ENCODE measurements at places on chromosomes 4 and X.

DNA sequence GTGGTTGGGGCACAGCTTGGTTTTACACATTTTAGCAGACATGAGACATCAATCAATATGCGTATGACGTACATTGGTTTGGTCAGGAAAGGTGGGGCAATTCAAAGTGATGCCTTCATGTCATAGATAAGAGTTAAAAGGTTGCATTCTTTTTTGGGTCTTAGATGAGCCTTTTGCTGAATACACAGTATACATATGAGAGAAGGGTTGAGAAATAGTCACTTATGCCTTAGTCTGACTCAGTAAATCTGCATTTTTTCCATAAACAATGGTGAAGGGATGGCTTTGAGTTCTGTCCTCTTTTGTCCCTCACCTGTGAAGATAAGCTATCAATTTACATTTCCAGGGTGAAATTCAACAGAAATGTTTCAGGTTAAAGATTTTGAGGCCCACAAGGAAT is 43.9 kb upstream of the UGT2B15 start:
- DNase-seq, result no peak

GRCh38 chr4:123110147-123110546 is 187.8 kb upstream of the NUDT6 start:
- no peak for DNase-seq

GRCh38 chr4:184428787-184429186 is 45.6 kb downstream of the IRF2 start:
- no peak for DNase-seq

GRCh38 chr4:98627531-98628257 is 30.7 kb downstream of the TSPAN5 start:
- no peak for DNase-seq

DNA sequence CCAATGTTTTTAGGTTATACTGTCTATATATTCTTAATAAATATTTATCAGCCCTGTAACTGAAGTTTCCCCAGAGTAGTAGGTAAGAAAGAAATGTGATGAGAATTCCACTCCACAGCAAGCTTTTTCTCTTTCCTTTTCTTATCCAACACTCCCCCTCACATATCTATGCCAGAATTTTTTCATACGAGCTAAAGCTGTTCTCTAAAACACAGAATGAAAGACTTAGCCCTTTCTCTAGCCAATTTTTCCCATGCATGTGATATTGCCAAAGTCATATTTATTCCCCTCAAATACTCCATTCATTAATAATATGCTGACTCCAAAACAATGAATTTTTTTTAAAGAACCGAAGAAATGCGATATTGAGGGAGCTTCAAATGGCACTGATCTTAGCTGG is 32.3 kb downstream of the VEGFC start:
- no peak for DNase-seq

- peak; percentile 30 for DNase-seq
These were observed 87.7 kb downstream of the SHROOM2 start for GRCh38 chrX:9873952-9874351.

GRCh38 chr4:8202108-8203051 is 3.3 kb downstream of the SH3TC1 start:
- no peak for DNase-seq

DNA sequence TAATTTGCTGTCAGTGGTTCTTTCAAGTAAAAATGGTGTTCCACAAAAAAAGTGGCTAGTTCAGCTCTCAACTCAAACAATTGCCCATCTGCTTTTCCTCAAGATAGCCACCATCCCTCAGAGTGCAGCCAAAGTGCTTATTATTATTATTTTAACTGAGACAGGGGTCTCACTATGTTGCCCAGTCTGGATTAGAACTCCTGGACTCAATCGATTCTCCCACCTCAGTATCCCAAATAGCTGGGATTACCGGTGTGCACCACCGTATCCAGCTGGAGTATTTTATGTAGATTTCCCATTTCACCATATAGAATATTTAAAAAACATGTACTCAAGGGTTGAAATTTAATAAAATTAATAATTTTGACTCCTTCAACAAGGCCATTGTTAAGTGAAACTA is 62.1 kb upstream of the USP9X start:
- DNase-seq, result no peak

DNA sequence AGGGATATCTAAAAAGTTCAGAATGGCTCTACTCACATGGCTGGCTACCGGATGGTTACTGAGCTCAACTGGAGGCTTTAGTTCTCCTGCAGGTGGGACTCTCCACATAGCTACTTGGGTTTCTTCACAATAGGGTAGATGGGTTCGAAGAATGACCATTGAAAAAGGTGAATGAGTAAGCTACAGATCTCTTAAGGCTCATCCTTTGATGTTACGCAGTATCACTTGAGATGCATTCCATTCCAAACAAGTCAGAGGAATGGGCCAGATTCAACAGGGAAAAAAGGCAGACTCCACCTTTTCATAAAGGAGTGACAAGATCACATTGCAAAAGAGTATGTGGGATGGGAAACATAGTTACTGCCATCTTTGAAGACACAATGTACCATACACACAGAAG is 52.6 kb downstream of the DDX53 start:
- DNase-seq, result no peak

DNA sequence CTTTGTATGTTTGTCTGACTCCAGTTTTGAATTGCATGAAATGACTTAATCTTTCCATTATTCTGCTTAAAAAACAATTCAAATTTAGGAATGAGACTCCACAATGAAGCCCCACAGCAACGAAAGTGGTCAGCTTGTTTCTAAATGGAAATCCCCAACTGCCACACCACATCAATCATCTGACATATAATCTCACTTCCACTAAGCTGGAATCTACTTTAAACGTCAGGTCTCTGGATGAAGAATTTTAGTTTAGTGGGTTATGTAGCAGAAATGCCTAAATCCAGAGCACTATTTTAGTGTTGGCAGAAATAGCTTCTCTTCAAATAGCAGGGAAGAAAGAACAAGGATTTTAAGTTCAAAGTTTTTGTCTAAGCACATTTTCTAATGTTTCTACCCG is 1.7 kb upstream of the BMP2K start:
- no peak for DNase-seq

DNA sequence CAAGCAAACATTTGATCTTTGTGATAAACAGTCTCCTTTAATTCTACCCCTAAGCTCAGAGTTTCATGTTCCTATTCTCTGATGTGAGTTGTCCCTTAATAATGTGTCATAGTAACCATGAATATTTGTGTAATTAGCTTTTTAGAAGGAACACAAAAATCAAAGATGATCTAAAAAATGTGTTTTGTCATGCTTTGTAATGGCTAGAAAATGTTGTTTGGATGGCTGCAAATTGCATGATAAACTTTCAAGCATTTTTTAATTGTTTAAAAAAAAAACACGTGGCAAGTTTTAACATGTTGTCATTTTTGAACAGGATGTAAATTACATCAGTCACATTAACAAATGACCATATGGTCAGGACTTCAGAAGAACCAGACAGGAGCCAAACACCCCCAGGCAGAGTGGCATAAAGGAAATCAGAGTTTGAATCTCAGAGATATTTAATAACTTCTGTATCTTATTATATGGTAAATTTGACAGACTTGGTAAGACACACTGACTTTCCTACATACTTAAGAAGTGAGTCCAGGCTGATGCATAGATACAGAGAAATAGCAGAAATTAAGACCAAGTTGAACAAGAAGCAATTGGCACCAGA is 223.9 kb upstream of the VEGFC start:
- DNase-seq, result no peak

- DNase-seq, result no peak
These were observed 16.6 kb downstream of the NFKB1 start for GRCh38 chr4:102517753-102518152.

DNA sequence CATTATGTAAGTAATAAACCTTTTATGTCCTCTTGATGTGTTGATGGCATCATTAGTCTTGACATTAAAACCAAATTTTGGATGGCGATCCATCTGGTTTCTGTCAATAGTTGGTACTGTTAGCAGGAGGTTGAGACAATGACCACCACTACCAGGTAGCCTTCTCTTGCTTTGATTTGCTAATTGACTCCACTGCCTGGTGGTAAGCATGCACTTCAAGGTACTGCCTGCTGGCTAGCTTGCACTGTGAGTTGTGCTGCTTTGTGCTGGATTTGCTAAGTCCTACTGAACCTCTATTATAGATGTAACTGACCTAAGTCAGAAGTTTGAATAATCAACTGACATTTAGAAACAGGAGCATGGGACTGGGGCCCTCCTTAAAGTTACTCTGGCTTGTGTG is 46.3 kb downstream of the ATP1B4 start:
- no peak for DNase-seq

- no peak for DNase-seq
These were observed 64.0 kb downstream of the MANBA start for GRCh38 chr4:102696758-102697157.

DNA sequence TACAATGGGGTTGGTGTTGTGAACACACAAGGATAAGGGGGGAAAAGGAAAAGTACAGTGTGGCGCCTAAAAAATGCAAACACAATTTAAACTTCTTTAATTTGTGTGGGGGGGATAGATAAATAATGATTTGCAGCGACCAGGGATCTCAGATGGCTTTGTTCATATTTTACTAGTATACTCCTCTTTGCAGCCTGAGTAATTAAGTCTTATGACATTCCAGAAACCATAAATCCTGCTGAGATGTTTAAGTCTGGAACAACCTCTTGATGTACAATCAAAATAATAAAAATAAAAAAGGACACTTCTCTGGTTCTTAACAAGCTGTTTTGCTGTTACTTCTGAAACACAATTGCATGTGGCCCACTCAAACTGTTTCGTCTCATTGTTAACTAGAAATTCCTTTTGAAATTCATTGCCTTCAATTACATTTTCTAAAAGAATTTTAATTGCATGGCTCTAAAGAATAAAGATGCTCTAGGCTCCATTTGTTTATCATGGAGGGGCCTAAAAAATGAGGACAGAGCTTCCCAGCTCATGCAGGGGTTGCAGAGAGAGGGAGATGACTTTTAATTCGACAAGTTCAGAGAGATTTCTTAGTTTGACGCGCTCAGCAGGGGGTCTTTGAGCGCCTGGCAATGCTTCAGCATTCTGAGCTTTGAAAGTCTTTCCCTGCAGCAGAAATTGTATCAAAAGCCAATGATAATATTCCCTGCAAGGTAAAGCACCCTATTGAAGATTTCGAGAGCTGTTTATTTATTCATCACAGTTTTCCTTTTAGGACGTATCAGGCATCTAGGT is 892.4 kb upstream of the TENM3 start:
- DNase-seq, result no peak

DNA sequence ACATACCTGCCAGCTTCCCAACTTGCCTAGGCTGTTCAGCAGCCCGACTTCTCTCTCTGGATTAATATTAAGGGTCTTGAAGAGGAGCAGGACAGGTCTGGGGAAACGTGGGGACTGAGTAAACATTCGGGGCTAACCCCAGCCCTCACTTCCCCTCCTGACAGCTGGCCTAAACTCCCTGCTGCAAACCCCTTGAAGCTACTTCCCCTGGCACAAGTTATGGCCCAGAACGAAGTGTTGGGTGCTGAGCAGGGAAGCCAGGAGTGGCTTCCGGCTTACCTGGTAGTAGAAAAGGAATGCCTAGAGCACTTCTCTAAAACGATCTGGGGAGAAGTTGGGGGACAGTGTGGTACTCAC is 200.0 kb downstream of the BCOR start:
- DNase-seq, result no peak

DNA sequence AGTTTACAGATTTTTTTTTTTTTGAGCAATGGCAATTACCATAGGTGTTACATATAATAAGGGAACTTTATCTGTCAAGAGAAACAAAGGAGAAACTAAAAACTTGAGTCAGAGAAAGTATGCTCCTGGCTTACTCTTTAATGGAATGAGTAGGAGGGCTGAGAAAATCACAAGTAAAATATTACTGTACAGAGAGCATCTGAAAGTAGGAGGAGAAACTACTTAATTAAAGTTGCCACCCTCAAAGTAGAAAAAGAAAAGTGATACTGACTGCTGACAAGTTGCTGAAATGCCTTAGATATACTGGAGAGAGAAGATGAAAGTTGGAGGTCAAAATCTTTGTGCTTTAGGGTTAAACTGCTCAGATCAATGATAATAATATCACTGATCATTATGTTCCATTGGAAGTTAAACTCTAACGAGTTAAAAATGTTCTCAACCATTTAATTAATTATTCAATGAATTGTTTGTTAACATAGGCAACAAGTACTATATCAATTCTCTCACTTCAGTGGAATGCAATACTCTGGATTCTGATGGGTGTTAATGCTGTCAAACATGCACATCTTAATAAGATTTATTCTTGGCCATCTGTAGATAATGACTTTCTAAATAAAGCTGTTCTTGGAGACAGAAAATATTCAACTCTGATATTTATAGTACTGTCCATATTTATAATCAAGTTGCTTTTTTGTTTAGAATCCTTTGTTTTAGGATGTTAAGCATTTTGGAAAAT is 61.2 kb upstream of the CAMK2D start:
- DNase-seq, result no peak

- no peak for DNase-seq
These were observed 418.8 kb downstream of the BCOR start for GRCh38 chrX:39678914-39679313.

DNA sequence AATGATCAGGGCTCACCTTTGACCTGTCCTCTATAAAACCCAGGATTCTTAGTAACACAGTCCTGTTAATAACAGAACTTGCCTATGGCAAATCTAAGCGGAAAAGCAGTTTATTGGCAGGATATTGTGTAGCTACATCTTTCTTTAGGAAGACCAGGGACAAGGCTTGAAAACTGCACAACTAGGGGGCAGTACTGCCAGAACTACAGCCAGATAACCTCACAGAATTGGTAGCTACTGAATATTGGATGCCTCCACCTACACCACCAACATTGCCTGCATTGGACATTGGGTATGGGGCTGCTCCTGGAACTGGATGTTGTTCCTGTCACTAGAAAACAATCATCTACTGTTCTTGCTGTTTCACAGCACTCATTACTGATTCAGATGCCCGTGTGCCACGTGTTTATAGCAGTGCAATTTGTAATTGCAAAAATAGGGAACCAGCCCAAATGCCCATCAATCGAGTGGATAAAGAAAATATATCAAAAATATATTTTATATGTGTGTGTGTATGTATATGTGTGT is 47.4 kb downstream of the REPS2 start:
- DNase-seq, result no peak

DNA sequence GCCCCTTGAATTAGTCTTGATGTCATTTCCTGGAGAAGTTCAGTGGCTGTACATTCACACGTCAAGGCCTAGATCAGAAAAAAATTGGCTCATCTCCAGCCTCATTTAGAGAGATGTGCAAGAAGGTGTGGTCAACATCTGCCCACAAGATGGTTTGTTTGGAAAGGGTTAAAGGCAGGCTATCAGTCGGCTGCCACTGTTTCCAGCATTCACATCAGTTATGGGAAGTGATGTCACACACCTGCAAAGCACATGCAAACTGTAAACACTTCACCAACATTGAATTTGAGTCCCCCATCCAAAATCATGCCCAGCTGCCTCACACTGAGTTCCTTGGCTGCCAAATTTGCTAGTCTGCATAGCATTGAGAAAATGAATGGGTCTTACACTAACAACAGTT is 498.3 kb upstream of the INTU start:
- no peak for DNase-seq

DNA sequence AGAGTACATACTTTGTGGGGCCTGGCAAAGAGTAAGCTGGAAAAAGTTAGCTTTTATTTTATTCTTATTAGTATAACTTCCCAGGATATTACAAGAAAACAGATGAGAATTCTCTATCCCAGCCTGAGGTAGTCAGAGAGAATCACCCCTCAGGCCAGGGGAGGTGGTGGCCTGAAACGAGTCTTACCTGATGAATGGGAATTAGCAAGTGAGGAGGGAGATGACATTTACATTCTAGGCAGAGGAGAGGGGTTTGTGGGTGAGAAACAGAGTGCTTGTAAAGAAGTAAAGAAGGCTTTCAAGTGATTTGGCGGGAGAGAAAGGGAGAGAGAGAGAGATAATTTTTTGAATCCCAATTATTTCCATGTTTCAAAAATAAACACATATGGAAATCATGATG is 39.3 kb upstream of the PDK3 start:
- no peak for DNase-seq
